ENCODE measurements at places on chromosomes 16 and 17.

GRCh38 chr17:67600408-67600807 lies 117.3 kb upstream of the NOL11 start:
- no peak for DNase-seq

DNA sequence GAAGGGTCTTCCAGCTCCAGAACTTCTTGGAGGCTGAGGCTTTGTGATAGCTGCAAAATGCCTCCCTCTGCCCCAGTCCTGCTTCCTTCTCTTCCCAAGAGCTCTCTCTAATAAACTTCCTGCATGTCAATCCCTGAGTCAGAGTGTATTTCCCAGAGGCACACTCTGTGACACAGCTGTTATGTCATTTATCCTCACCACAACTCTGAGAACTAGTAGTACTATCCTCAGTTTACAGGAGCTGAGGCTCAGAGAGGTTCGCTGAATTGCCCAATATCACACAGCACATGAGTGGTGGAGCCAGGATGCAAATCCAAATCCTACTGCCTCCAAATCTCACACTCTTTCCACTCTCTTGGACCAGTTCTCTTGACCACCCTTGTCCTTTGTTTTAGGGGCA lies 20.0 kb downstream of the UNC45B start:
- no peak for DNase-seq

GRCh38 chr17:44647736-44648135 lies 8.5 kb upstream of the MEIOC start:
- no peak for DNase-seq

GRCh38 chr17:82172486-82173160 lies 40.0 kb downstream of the CCDC57 start:
- DNase-seq, result no peak

- no peak for DNase-seq
These were observed 5.2 kb upstream of the NUBP1 start for GRCh38 chr16:10738231-10739077.

- DNase-seq, result no peak
These were observed 163.7 kb upstream of the TNRC6C start for GRCh38 chr17:77794846-77795245.

GRCh38 chr16:88498576-88499208 lies 45.6 kb downstream of the ZFPM1 start:
- no peak for DNase-seq

DNA sequence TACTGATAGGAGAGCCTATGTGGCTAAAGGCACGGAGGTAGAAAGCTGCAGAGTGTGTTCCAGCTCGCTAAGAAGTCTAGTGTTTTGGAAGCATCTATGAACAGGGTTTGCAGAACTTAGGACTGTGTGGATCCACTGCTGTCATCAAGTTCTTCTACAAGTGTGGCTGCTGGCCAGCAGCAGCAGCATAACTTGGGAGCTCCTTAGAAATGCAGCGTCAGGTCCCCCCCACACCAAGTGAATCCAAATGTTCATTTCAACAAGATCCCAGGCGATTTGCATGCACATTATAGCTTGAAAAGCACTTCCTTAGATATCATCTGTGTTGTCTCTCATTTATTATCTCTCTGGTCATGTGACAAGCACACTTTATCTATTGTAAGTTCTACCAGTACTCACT lies 131.9 kb upstream of the SHISA6 start:
- no peak for DNase-seq

DNA sequence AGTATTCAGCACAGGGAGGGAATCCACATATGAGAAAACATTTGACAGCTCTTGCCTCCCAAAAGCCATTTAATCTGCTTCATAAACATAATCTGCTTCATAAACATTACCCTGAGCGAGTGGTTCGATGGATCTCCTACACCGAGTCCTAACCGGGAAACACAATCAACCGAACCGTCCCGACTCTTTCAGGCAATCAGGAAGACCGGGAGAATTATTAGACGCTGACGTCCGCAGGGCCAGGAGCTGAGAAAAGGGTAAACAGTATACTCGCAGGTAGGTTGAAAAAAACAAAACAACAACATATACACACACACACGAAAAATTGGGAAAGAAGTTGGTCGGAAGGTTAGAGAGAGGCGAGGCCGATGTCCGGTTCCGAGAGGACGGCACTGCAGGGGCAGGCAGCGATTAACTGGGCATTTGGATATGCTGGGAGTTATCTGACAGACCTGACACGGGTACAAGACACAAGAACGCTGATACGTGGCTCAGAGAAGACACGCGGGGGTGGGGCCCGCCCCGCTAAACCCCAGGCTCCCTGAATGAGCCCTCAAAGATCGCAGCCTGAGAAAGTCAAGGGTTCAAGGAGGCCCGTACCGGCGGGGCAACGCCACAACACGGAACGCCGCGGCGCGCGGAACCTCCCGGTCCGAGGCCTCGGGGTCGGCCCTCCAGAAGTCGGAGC lies 585 bp downstream of the AP1G1 start:
- DNase-seq, result no peak

Measured in SHP77 (cell line).